ENCODE measurements at places on chromosomes 3 and 15. TPM values are rescaled to one million over a fixed set of nuclear protein-coding genes. Genes with fewer than 3 reads are reported as not detected.

TLR9 gene
- total RNA-seq: not detected

CKMT1B gene
- 18.9 TPM for total RNA-seq

RHCG gene
- total RNA-seq: 0.91 TPM

DMXL2 gene
- total RNA-seq: 12.2 TPM

SPG11 gene
- 86.2 TPM for total RNA-seq

ALPK3 gene
- 7.2 TPM for total RNA-seq

CCR8 gene
- not detected for total RNA-seq

SCAMP5 gene
- total RNA-seq: 24.4 TPM

RTP1 gene
- total RNA-seq: not detected

HOMER2 gene
- 234 TPM for total RNA-seq

THPO gene
- not detected for total RNA-seq

PIF1 gene
- 9.8 TPM for total RNA-seq

SPESP1 gene
- total RNA-seq: 14.3 TPM

GRK7 gene
- not detected for total RNA-seq

DPPA2 gene
- total RNA-seq: 2.1 TPM

ACOX2 gene
- 42.5 TPM for total RNA-seq

PRSS50 gene
- total RNA-seq: 0.80 TPM

ZNF770 gene
- total RNA-seq: 32.0 TPM

CLPX gene
- 36.2 TPM for total RNA-seq

MED12L gene
- total RNA-seq: 3.6 TPM

FYCO1 gene
- total RNA-seq: 33.1 TPM

AMOTL2 gene
- 86.1 TPM for total RNA-seq

PPP2R3A gene
- total RNA-seq: 9.0 TPM

UBAP1L gene
- total RNA-seq: 8.5 TPM

MESP1 gene
- total RNA-seq: 11.5 TPM

NMNAT3 gene
- 15.6 TPM for total RNA-seq

TKT gene
- 187 TPM for total RNA-seq

DNAJB11 gene
- 34.9 TPM for total RNA-seq

XCR1 gene
- total RNA-seq: not detected

LRRN1 gene
- total RNA-seq: 11.0 TPM

ATP13A5 gene
- total RNA-seq: not detected

AGBL1 gene
- total RNA-seq: 0.23 TPM

SPTSSB gene
- 94.5 TPM for total RNA-seq
